Esophagus squamous epithelium (tissue), 5 donors: ENCODE measurements at places on chromosomes 5 and 9.

GRCh38 chr5:141747152-141748141, 65.4 kb upstream of the ARAP3 start:
- no peak for DNase-seq

DNA sequence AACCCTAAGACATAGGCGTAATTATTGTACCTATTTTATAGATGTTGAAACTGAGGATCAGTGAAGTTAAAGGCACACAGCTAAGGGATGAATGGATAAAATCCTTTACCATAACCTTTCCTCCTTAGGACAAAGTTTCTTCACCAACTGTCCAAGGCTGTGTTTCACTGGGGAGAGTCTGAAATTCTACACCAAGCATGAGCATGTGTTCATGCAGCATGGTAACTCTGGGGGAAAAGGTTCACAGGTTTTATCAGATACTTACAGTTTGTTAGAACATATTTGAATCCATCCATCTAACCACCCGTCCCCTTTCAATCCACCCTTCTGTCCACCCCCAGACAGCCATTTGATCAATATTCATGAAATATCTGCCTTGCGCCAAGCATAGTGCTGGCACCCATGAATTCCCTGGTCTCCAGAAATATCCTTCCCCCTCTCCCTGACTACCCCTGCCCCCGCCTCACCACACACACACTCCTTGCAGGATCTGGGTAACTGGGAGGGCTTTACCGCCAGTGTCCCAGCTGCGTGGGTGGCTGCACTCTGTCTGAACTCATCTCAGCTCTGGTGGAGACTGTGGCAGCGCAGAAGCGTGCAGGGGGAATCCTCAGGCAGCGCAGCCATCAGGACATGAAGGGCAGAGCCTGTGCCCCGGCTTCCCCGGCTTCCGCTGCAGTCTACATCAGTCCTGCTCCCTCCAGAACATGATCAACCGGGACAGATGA, 6.3 kb upstream of the KCNIP1 start:
- no peak for DNase-seq

DNA sequence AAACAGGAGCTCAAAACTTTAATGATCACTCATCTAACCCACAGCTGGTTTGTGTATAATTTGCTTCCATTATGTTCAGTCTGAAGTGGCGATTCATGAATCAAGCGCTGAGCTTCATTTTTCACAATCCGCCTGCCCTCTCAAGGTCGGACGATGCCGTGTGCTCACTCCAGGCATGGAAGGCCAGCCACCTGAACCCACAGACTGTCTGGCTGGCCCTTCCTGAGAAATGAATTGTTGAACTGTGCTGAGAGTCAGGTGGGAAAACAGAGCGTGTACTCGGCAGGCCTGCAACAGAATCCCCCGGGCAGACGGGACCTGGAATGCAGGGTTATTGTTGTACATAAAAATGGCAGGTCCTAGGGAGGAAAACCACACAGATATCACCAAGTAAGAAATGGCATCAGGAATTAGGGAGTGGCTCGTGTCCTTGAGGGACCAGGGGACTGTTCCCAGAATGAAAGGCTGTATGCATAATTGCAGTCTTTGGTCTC, 375.7 kb downstream of the IRX2 start:
- no peak for DNase-seq

- DNase-seq = no peak
Measured at GRCh38 chr5:133222040-133222439, 170.2 kb downstream of the HSPA4 start.

DNA sequence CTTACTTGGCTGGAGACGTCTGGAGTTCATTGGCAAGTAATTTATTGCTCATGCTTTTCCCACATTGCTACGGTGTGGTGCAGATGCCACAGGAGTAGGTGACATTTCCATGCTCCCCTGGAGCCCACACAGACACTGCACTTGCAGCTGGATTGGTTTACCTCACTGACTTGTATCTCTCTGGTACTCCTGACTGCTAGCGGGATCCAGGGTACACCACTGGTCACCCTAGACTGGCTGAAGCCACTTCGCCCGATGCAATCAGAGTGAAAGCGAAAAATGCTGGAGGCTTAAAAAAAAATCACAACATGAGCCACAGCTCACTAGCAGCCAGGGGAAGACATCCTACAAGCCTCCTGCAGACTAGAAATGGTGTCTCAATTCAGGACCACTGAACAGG, 32.6 kb upstream of the SLIT3 start:
- DNase-seq = no peak

DNA sequence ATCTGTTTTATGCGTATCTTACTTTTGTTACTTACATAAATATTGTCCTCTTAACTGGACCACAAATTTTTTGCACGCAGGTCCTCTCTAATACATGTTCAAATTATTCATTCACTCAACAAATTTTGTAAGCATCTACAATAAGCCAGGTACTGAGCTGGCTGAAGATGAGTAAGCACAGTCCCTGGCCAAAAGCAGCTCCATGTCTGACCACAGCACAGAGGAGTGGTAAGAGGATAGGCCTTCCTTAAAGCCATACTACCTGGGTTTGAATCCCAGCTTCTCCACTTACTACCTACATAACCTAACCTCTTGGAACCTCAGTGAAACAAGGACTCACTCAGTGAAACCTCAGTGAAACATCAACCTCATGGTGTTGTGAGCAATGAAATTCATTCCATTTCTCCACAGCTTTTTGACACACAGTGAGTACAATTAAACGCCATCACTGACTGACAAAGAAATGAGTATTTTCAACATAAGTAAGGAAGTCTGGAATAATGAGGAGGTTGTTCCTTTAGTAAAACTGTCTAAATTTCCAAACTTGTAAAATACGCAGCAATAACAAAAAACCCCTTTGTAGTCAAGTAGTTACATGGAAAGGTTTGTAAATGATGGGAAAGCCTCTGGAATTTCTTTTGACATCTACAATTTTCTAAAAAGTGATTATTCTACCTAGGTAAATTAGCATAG, 15.0 kb downstream of the PTAR1 start:
- no peak for DNase-seq

GRCh38 chr9:86624630-86625029, 270.4 kb upstream of the TUT7 start:
- no peak for DNase-seq

- DNase-seq = no peak
Measured at GRCh38 chr9:68999393-69000105, 14.4 kb downstream of the PRKACG start.

GRCh38 chr9:124499216-124499615, 8.0 kb downstream of the NR5A1 start:
- DNase-seq = no peak
